BJ (cell line): ENCODE measurements at places on chromosomes 11 and 22. TPM values are rescaled to one million over a fixed set of nuclear protein-coding genes. Genes with fewer than 3 reads are reported as not detected.

Gene DRICH1
- polyA plus RNA-seq: not detected in 2 replicates

Gene RIMBP3C
- 0.06 and 0.11 TPM in 2 replicates for polyA plus RNA-seq

Gene RASSF10
- polyA plus RNA-seq: not detected in 2 replicates

DNA sequence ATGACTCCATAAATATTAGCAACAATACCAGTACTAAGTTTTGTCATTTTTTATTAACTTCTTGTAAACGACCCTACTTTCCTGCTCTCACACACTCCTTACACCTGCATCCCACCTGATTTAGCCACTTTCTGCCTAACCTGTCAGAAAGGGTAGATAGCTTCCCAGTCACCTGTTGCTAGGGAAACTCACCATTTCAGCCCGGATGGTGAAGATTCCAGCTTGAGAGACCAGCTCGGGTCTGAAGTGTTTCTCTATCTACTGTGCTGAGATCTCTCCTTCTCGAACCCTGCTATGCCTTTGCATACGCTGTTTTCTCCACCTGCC lies at the start of gene PARVG:
TSS of gene PARVG (plus strand) at position 220 of the 327 bp plus-strand sequence. CDS start 2,405 bp downstream, outside the sequence.
- DNase-seq: no peak

Gene CSNK2A3
- 0.91 and 1.3 TPM in 2 replicates for polyA plus RNA-seq

DNA sequence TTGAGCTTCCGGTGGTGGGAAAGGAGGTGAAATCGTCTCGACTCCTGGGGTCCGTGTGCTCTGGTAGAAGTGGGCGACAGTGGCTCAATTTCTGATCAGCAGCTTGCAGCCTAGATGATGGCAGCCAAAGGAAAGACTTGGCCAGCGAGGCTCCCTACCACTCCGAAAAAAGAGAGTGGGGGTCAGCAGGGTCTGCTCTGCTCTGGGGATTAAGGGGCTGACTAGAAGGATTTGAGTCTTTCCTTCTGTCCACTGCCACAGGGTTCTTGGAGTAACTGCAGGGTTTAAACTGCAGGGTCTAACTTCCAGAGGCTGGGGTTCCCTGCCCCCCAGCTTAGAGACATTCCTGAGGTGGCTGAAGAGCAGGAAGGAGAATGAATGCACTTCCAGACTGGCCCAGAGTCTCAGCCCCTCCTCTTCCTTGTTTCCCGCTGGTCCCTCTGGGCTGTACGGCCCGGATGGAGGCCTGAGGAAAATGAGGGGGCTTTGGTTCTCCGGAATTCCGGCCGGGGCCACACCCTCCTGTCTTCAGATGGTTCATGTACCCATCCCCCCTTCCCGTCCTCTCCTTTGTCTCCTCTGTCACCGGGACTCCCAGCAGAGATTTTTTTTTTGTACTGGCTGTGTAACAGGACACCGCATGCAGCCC lies 907 bp downstream of the SERPINH1 start:
- DNase-seq: no peak

Gene PGA4
- polyA plus RNA-seq: not detected in 2 replicates

GRCh38 chr11:57539342-57539741 lies 1.9 kb downstream of the SMTNL1 start:
- DNase-seq: no peak

Gene E2F8
- 2.0 and 2.1 TPM in 2 replicates for polyA plus RNA-seq

Gene SLC22A8
- polyA plus RNA-seq: not detected in 2 replicates

GRCh38 chr11:47980907-47981621 lies 705 bp downstream of the PTPRJ start:
- no peak for DNase-seq

GRCh38 chr11:95338430-95338991 lies 107.5 kb upstream of the SESN3 start:
- DNase-seq: no peak

Gene ABTB2
- 2.8 and 6.3 TPM in 2 replicates for polyA plus RNA-seq

Gene HIKESHI
- polyA plus RNA-seq: 60.5 and 119 TPM in 2 replicates

GRCh38 chr11:104844451-104844850 lies 53.8 kb downstream of the CASP12 start:
- DNase-seq: no peak

- DNase-seq: no peak
Observed at GRCh38 chr22:49303781-49304461, 523.8 kb downstream of the BRD1 start.

GRCh38 chr11:103729617-103730016 lies 306.8 kb upstream of the DDI1 start:
- DNase-seq: no peak

Gene RFPL1
- polyA plus RNA-seq: not detected in 2 replicates

GRCh38 chr11:133175103-133175502 lies 357.2 kb downstream of the OPCML start:
- no peak for DNase-seq

- DNase-seq: no peak
Observed at GRCh38 chr11:60879971-60880588, 12.7 kb downstream of the ZP1 start.
